ENCODE measurements at places on chromosomes 1 and 21. TPM values are rescaled to one million over a fixed set of nuclear protein-coding genes. Genes with fewer than 3 reads are reported as not detected.

The VSIG8 gene
- total RNA-seq = not detected

The RNF115 gene
- 22.5 TPM for total RNA-seq

The SLAMF8 gene
- not detected for total RNA-seq

The TRIM67 gene
- total RNA-seq = not detected

The NEK2 gene
- total RNA-seq = 35.0 TPM

The IQGAP3 gene
- 13.6 TPM for total RNA-seq

The USH2A gene
- total RNA-seq = under 0.01 TPM

The FCRL4 gene
- total RNA-seq = not detected

The CD46 gene
- 76.1 TPM for total RNA-seq

The SLC50A1 gene
- 20.6 TPM for total RNA-seq

The MSH4 gene
- under 0.01 TPM for total RNA-seq

The PALMD gene
- total RNA-seq = 1.1 TPM

The PKLR gene
- not detected for total RNA-seq

The ROR1 gene
- total RNA-seq = 10.0 TPM

The DDX59 gene
- 11.1 TPM for total RNA-seq

The INKA2 gene
- total RNA-seq = 2.2 TPM

The PCAT6 gene
- total RNA-seq = 0.56 TPM

The UBQLN4 gene
- 8.8 TPM for total RNA-seq

The CGN gene
- 0.36 TPM for total RNA-seq

The NUP210L gene
- total RNA-seq = under 0.01 TPM

The HAO2 gene
- total RNA-seq = not detected

The KIAA1614 gene
- total RNA-seq = 1.8 TPM

The AHCTF1 gene
- total RNA-seq = 29.0 TPM

The CD84 gene
- not detected for total RNA-seq

The HSF2BP gene
- 0.90 TPM for total RNA-seq

The AVPR1B gene
- not detected for total RNA-seq

The TGFB2 gene
- 5.3 TPM for total RNA-seq

The ANKRD65 gene
- not detected for total RNA-seq

The CHRM3 gene
- not detected for total RNA-seq

The SPRR2E gene
- not detected for total RNA-seq

The MAN1C1 gene
- 2.5 TPM for total RNA-seq

The MATN1 gene
- total RNA-seq = 0.56 TPM

The TRIM17 gene
- total RNA-seq = not detected

The MAP3K21 gene
- 0.18 TPM for total RNA-seq

The RIMS3 gene
- total RNA-seq = 0.28 TPM

The OR2T35 gene
- total RNA-seq = not detected

The ADGRB2 gene
- 2.2 TPM for total RNA-seq

The GPR3 gene
- 0.83 TPM for total RNA-seq

The HORMAD1 gene
- not detected for total RNA-seq

Measured in IMR-90 (cell line).